Parietal lobe (tissue), 2 donors: ENCODE measurements at places on chromosomes 2 and 18. TPM values are rescaled to one million over a fixed set of nuclear protein-coding genes. Genes with fewer than 3 reads are reported as not detected.

Gene TACR1
- total RNA-seq: 0.94 TPM

Gene RTKN
- 5.0 TPM for total RNA-seq

Gene MAPRE3
- total RNA-seq: 35.7 TPM

Gene NCKAP5
- 19.7 TPM for total RNA-seq

Gene TUBA4B
- not detected for total RNA-seq

Gene ASB18
- total RNA-seq: not detected

Gene TLX2
- not detected for total RNA-seq

Gene MPP4
- total RNA-seq: 0.63 TPM

Gene SNORC
- 2.8 TPM for total RNA-seq

Gene HAAO
- 1.3 TPM for total RNA-seq

Gene ECEL1
- total RNA-seq: 0.63 TPM

Gene POTEC
- total RNA-seq: 0.31 TPM

Gene ALPG
- total RNA-seq: not detected

Gene ARHGAP25
- total RNA-seq: 1.3 TPM

Gene CD207
- not detected for total RNA-seq

Gene KYNU
- under 0.01 TPM for total RNA-seq

Gene RBM44
- 4.1 TPM for total RNA-seq

Gene UCN
- total RNA-seq: not detected

Gene SP9
- total RNA-seq: 20.0 TPM

Gene UGT1A5
- not detected for total RNA-seq

Gene RAB11FIP5
- 9.1 TPM for total RNA-seq

Gene IHH
- total RNA-seq: not detected

Gene TMEM37
- total RNA-seq: not detected

Gene RGPD8
- total RNA-seq: 75.7 TPM

Gene SMAD2
- total RNA-seq: 77.3 TPM

Gene RNU2-63P
- not detected for total RNA-seq

Gene FBXO41
- 28.8 TPM for total RNA-seq

Gene NAT8
- not detected for total RNA-seq

Gene SIX3
- 0.31 TPM for total RNA-seq

Gene CLEC4F
- not detected for total RNA-seq

Gene MYO7B
- total RNA-seq: not detected

Gene ST8SIA3
- 16.6 TPM for total RNA-seq

Gene NETO1
- 44.1 TPM for total RNA-seq

Gene GALR1
- 0.31 TPM for total RNA-seq

Gene KIAA1328
- total RNA-seq: 52.3 TPM

Gene L3MBTL4
- 13.1 TPM for total RNA-seq

Gene PROKR1
- 2.8 TPM for total RNA-seq

Gene REL
- 10.6 TPM for total RNA-seq

Gene PLEK
- total RNA-seq: 0.94 TPM

Gene COLEC11
- 0.31 TPM for total RNA-seq

Gene GKN1
- not detected for total RNA-seq

Gene HOXD8
- total RNA-seq: not detected

Gene OBSL1
- 79.5 TPM for total RNA-seq
